NCI-H774 (cell line): ENCODE measurements at places on chromosomes 11 and 22.

- no peak for DNase-seq
Measured at GRCh38 chr22:44640618-44641155, 61.3 kb upstream of the PRR5 start.

DNA sequence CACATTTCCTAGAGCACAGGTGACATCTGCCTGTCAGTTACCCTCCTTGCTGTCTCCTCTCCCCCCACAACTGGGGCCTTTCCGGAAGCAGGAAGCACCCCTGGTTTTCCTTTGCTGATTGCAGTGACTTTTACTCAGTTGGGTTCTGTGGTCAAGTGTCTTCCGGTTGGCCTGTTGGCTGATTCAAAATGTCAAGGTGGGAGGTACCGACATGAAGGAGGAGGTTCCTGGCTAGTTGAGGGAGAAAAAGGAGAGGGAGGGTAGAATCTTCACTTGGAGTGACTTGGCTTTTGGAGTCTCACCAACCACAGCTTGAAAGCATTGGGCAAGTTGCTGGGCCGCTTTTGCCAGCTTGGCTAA is 9.3 kb upstream of the ADAMTS15 start:
- no peak for DNase-seq

- no peak for DNase-seq
Measured at GRCh38 chr11:34495724-34496377, 17.7 kb downstream of the ELF5 start.

- DNase-seq: no peak
Measured at GRCh38 chr22:50641696-50642607, 14.0 kb upstream of the ARSA start.
